Activated T-cell treated with anti-CD3 and anti-CD28 coated beads, Interleukin-2, amount 50 U/mL, for 24 hours (primary cell): ENCODE measurements at places on chromosomes 2 and 18.

GRCh38 chr18:58225101-58225500, 181.1 kb downstream of the NEDD4L start:
- no peak for DNase-seq

GRCh38 chr2:85704800-85705679, 10.9 kb downstream of the GNLY start:
- DNase-seq: no peak

DNA sequence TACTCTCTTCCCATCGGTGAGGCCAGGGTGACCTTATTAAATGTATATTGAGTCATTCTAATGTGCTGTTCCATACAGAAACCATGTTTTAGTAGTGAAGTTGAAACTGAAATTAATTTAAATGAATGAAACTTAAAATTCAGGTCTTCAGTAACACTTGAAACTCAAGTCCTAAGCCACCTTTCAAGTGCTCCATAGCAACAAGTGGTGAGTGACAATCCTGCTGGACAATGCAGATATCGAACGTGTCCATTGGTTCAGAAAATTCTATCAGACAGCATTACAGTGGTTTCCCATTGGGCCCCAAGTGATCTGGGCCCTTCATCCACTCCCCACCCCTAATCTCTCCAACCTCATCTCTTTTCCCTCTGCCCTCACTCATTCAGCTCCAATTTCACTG, 48.7 kb downstream of the HNMT start:
- no peak for DNase-seq

DNA sequence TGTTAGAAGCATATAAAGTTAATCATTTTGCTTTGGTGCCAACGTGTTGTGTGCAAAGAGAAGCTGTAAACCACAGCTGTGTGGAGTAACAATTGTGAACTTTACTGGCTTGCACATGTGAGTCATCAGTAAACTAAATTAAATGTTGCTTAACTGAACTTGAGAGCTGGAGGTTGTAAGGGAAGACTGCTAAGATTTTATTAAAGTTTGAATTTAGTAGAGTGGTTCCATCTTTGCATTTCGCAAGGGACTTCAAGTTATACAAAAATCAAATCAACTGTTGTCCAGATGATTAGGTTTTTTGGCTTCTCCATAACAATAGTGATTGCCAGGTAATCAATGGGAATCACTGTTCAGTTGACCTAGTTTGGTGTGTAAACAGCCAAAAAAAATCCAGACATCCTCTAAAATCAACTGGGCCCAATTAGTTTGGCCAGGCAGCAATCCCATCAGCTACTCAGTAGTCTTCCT, 247.4 kb downstream of the MYO3B start:
- no peak for DNase-seq

GRCh38 chr2:149594411-149594810, 6.8 kb upstream of the MMADHC start:
- DNase-seq: no peak

DNA sequence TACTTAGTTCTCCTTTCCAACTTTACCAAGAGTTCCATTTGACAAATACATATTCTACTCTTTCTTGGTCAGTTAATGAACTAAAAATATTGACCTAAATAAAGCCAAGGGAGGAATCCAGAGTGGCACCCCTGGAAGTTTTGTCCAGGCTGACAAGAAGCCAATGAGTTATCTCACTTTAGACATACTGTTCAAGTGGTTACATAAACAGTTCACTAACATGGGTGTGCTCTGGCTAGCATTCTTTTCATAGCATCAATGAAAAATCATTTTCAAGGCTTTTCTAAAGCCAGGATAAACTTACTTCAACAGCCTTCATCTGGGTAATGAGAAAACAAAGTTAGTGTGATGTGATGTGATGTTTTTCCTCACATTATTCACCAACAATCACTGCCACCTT, 649.4 kb downstream of the TDRD15 start:
- DNase-seq: no peak

DNA sequence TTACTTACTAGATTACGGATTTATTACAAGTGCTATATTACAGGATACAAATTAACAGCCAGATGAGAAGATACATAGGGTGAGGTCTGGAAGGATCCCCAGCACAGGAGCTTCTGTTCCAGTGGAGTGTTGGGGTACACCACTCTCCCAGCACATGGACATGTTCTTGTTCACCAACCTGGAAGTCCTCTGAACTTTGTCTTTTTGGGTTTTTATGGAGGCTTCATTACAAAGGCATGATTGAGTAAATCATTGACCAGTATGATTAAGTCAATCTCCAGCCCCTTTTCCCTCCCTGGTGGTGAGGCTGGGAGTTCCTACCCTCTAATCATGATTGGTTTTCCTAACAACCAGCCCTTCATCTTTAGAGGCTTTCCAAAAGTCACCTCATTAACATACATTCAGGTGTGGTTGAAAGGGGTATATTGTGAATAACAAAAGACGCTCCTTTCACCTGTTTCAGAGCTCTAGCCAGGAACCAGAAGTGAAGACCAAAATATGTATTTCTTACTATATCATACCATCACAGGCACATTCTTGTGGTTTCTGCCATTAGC, 38.3 kb downstream of the APLF start:
- no peak for DNase-seq

DNA sequence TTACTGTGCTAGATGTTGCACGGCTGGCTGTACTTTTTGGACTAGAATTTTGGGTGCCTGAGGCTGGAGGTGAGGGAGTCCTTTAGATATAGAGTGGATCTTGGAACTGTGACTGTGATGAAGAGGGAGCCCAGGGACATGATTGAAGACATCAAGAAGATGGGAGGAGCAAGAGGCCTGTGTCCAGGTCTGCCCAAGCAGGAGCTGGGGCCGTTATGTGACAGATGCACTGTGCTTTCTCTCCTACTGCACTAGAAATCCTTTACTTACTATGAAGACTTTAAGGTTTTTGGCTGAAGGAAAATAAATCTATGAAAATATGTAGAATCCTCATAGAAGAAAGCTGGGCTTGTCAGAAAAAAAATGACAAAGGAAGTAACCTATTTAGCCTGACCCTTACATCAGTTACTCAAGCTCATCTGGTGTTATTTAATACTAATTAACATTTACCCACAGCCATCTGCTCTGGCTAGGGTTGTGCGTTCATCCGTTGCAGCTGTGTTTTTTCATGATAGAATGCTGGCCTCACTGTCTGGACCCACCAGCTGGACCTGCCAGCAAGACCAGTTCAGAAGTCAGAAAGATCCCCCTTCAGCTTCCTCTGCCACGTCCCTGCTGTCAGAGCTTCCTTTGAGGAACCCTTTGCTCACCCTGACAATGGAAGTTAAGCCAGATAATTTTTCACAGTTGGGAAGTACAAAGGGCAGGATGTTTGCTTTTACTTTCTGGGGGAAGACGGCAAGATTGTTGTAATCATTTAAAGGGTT, 16.7 kb downstream of the TSN start:
- no peak for DNase-seq

- no peak for DNase-seq
Measured at GRCh38 chr2:232073026-232073425, 111.5 kb downstream of the DIS3L2 start.

GRCh38 chr2:32743480-32744236, 115.8 kb downstream of the TTC27 start:
- DNase-seq: no peak

GRCh38 chr18:33014060-33014796, 241.4 kb upstream of the KLHL14 start:
- DNase-seq: no peak

DNA sequence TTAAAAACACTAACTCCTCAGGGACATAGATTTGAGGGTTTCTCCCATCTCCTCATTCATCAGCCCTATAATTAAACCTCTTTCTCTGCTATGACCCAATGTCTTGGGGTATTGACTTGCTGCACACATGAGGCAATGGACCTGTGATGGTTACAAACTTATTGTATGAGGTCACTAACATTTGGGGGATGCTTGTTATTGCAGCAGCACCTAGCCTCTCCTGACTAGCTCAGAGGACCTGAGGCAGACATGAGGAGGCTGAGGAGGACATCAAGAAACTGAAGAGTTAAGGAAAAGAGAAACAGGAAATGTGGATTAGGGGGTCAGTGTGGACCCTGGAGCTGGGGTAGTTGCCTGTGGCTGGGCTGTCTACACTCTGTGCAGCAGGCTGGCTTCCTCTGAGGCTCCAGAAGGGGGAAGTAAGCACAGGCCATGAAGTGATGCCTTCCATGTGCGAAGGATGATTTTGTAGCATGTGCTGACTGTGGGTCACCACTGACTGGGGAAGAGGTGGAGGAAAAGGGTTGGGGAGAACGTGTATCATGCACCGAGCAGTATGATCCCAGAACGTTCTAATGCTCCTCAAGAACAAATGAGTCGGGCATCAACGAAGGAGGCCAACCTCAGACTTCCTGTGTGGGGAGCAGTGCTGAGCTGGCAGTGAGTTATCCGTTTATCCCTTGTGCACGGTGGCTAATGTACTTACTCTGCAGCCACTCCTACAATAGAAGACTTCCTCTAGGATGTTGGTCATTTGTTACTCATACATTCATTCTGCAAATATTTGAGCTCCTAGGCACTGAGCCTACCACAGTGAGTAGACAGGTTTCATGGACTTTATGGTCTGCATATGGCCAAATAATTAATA, 42.1 kb upstream of the RFX8 start:
- peak; percentile 35 for DNase-seq

DNA sequence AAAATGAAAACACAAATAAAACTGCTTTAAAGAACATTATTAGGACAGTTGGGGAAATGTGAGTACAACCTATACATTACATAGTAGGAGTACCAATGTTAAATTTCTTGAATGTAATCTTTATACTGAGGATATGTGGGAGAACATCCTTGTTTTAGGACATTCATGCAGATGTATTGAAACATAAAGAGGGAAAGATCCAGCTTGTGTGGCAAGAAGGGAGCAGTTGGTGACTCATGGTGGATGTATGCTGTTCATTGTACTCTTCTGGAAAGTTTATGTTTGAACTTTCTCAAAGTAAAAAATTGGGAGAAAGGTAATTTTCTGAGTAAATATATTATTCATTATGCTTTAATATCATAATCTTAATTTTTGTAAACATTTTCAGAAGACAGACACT, 132.1 kb upstream of the DLGAP1 start:
- no peak for DNase-seq

- DNase-seq: peak; percentile 27
Measured at GRCh38 chr2:239309398-239310245, 91.2 kb downstream of the HDAC4 start.

DNA sequence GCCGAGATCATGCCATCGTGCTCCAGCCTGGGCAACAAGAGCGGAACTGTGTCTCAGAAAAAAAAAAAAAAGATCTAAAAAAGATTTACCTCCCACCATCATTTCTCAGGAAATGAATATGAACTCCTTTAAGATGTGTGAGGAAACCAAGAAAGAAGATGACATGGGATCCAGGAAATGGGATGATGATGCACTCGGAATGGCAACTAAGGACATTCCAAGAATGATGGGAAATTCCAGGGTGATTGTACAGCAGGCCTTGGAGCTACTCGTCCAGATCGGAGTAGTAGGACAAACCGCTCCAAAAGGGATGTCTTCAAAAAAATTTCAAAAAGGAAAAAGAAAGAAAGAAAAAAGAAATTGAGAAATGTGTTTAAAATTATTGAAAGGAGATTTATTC, 84.9 kb upstream of the PMAIP1 start:
- no peak for DNase-seq

GRCh38 chr2:190466819-190467446, 58.8 kb downstream of the MFSD6 start:
- no peak for DNase-seq
